Effector memory CD8-positive, alpha-beta T cell (primary cell): ENCODE measurements at places on chromosomes 5 and 9.

- no peak for DNase-seq
These were observed 420.9 kb downstream of the IRX2 start for GRCh38 chr5:2330325-2331130.

DNA sequence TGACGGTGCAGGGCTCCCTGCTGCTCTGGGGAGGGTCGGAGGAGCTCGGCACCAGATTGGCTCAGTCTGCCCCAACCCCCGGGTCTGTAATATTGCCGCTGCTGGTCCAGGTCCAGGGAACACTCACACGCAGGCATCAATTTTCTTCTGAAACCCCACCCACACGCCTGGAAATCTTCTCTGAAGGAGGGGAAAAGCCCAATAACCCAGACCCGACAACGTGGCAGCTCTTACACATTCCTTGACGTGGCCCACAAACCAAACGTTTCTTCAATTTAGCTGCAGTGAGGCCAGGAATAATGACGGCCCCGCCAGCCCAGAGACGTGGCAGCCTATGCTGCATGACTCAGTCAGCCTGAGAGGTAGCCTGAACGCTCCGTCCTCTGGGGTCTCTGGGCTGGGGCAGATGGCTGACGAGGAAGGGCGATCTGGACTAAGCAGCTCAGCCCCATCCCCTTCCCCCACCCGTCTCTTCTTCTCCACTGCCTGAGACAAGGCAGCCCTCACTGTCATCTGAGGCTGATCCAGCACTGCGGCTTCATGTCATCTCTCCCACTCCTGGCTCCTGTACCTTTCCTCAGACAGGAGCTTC, 9.9 kb upstream of the SPARC start:
- no peak for DNase-seq

DNA sequence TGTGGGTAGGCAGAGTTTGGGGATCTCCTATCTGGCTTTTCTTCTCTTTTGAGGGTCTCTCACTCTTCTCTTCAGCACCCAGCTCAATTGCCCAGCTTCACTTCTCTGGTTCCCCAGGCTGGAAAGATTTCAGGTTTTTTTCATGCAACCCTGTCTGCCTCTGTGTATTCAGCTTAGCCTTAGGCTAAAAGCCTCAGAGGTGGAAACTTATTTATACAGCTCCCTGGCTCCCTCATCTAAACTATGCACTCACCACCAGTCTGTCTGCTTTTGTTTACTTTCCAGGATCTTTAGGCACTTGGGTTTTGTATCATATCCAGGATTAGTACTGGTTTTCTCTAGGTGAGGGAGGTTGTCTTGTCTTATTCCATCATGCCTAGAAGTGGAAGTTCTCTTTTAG, 540.2 kb upstream of the TRPC7 start:
- no peak for DNase-seq

GRCh38 chr9:93003552-93004407, 54.7 kb upstream of the SUSD3 start:
- DNase-seq: peak; percentile 65

DNA sequence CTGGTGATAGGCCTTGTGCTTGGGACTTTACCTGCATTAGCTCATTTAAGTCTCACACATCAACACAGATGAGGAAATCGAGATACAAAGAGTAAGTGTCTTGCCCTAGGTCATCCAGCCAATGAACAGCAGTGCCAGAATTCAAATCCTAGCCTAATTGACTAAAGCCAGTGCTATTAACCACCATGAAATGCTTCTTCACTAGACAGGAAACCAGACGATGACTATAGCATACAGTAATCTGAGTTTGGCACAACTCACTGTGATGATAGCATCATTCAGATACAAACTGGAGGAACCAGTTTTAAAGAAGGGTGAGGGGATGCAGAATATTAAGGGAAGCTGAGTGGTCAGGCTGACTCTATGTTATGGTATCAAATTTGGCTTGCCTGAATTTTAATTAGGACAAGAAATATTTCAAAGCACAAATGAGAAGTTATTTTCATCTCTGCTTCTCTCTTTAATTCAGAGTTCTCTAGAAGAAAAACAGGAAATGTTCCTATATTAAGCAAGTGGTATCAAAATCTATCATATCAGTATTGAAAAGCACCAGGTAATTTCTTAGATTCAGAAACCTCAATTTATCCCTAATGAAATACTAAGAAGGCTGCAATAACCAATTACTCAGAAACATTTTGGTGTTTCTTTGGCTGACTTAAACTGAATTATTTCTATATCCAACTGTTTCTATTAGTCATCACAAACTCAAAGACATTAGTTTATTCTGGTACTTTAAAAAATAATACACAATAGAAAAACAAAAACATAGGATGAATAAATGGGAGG, 147.0 kb upstream of the RASA1 start:
- DNase-seq: no peak

GRCh38 chr9:16501141-16501540, 369.3 kb downstream of the BNC2 start:
- DNase-seq: no peak

DNA sequence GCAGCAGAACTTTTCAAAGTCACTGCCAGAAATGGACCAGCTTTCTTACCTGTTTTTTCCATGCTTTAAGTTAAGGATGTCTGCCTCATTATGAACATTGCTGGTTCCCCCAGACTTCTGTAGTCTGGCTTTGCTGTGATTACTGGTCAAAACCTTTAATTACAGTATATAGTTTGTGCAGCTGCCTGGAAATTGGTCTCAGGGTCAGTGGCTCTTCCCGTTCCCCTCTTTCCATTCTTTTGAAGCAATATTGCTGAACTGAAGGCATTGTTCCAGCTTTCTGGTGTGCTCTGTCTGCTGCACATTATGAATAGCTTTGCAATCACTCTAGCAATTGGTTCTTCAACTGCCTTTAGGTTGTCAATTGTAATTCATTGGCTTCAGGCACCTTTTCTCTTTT, 206.5 kb downstream of the ARL15 start:
- no peak for DNase-seq

- DNase-seq: no peak
These were observed 310.6 kb downstream of the NDUFS4 start for GRCh38 chr5:53871050-53871449.

- no peak for DNase-seq
These were observed 193.5 kb downstream of the PLK2 start for GRCh38 chr5:58266402-58266801.

DNA sequence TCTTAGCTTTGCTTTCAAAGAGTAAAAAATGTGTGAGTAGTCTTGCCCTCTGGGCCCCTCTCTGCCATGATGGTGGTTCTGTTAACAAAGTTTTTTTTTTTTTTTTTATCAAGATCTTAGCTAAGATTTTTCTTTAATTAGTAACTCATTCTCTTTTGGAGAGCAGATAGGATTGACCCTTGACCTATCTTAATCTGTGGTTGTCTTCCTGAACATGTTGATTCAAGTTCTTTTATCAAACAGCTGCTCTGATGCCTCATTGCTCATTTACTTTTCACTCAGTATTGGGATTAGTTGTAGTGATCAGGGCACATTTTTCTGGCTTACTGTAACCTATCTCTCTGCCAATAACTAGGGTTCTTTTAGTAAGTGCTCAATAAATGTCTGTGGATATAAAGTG, 106.3 kb downstream of the PCSK5 start:
- no peak for DNase-seq

- DNase-seq: no peak
These were observed 67.6 kb downstream of the UBAP1 start for GRCh38 chr9:34246453-34246852.

DNA sequence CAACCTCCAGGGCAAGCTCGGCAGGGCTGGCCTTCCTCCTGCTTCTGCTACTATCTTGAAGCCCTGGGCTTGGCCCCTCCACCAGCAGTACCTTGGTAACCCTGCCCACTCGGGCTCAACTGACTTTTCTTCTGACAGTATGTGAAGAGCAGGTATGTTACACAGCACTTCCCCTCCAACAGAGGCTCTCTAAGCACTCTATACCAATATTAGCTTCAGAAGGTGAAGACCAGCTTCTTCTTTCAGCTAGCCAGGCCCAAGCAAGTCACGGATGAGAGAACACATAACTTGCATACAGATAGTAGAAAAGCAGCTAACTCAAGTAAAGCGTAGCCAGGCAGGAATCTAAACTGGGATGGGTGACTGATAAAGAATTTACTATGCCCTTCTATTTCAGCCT, 64.3 kb downstream of the FEM1C start:
- DNase-seq: no peak

GRCh38 chr5:12652201-12652600, 748.0 kb upstream of the CTNND2 start:
- DNase-seq: no peak

GRCh38 chr5:59557572-59557971, 336.0 kb downstream of the PDE4D start:
- no peak for DNase-seq

- DNase-seq: no peak
These were observed 223.6 kb downstream of the NMUR2 start for GRCh38 chr5:152181461-152181860.

- no peak for DNase-seq
These were observed 2.4 kb downstream of the SPAAR start for GRCh38 chr9:35911690-35912089.

- DNase-seq: peak; percentile 32
These were observed 100.5 kb upstream of the NMUR2 start for GRCh38 chr5:152505442-152506042.

DNA sequence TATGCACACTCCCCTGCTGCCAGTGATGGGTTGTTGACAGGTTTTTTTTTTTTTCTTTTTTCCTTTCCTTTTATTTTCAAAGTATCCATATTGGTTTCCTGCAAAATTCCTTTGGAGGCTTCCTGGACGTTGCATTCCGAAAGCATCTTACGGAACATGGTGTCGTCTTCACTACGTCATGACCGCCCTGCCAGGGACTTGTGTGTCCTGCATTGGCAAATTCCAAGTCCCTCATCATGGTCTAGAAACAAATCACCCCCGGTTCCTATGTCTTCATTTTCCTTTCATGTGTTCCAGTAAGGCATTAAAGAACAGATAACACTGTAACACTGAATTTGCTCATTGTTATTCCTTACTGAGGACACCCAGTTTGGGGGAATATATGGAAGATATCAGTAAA, 35.0 kb upstream of the ADAMTSL1 start:
- no peak for DNase-seq

GRCh38 chr5:154265197-154265773, 74.8 kb downstream of the GALNT10 start:
- no peak for DNase-seq

DNA sequence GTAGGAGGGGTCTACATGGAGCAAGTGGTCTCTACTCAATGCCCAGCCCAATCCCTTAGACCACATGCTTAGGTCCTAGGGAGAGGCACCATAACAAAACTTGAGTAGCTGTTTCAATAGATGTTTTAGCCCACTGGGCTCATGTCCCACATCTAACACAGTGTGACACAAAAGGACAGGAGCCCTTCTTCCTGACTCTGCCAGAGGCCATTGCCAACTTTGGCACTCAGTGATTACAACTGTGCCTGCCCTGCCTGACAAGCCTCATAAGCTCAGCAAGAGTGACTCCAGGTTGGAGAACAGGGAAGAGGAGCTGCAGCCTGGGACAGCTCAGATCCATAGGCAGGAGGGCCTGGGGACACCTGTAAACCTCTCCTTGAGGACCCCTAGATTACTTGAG, 230.8 kb downstream of the ENC1 start:
- DNase-seq: no peak

- no peak for DNase-seq
These were observed 1.9 kb downstream of the SPARC start for GRCh38 chr5:151684690-151685361.

GRCh38 chr9:90884178-90884577, 82.6 kb downstream of the SYK start:
- no peak for DNase-seq

DNA sequence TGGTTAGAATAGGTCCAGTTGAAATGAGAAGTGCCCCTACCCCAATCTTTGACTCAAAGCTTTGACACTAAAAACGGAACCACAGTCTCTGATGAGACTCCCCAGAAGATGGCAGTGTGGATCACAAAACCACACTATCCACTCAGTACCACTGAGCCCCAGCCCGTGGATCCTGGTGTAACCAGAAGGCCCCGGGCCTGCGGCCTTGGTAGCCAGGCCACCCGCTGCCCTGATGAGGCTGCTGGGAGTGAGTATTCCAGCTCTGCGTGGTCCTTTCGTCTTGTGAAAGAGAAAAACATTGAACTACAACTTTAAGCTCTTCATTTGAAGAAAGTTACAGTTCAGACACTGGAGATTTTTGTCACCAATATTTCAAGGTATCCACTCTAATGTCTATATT, 42.2 kb upstream of the FBP1 start:
- peak; percentile 46 for DNase-seq

- peak; percentile 80 for DNase-seq
These were observed at the start of gene PLPP1 for GRCh38 chr5:55534436-55535198. PLPP1 (minus strand) TSS chr5:55534964; CDS start chr5:55534629, 335 bp downstream.

DNA sequence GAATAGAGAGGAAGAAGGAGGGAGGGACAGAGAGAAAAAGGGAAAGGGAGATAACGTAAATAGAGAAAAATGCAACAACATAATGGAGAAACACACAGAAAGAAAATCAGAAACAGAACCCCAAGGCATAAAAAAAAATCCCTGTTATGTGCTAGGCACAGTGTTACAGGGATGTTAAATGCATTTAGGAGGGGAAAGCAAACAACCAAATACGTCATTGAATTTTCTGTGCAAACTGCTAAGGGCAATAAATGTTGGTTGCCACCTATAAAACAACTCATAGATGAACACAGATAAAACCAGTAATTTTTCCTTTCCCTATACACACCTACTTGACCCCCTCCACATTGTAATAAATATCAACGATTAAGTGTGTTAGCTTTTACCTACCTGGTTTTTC, 51.3 kb upstream of the ASTN2 start:
- no peak for DNase-seq

GRCh38 chr5:2030131-2030530, 147.4 kb upstream of the IRX4 start:
- DNase-seq: no peak

DNA sequence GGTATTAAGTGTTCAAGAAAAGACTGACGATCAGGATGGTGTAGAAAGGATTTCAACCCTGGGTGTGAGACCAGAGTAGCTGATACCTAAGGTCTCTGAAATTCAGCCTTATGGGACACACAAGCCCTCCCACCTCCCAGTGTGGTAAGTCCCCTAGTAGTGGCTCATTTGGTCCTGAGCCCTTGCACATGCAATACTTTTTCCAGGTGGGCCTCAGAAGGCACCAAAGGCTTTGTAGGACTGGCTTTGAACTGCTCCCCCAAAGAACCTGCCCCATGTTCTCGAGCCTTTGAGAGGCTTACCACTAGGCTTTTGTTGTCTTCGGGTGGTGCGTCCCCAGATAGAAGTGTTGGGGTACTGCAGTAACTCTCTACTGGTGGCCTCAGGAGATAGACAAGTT, 803 bp downstream of the GARIN3 start:
- DNase-seq: no peak

DNA sequence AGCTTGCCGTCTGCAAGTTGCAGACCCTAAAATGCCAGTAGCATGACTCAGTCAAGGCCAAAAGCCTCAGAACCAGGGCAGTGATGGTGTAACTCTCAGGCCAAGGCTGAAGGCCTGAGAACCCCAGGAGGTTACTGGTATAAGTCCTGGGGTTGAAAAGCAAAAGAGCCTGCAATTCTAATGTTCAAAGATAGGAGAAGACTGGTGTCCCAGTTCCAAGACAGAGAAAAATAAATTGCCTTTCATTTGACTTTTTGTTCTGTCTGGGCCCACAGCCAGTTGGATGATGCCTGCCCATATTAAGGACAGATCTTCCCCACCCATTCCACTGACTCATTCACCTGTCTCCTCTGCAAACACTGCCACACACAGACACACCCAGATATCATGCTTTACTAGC, 673.2 kb downstream of the CDH18 start:
- no peak for DNase-seq

- DNase-seq: no peak
These were observed 145.5 kb downstream of the HMHB1 start for GRCh38 chr5:143957455-143957854.

GRCh38 chr5:60842871-60843385, 1.1 kb downstream of the ELOVL7 start:
- DNase-seq: no peak

GRCh38 chr9:126735482-126735881, 69.4 kb upstream of the ZBTB43 start:
- DNase-seq: no peak
